ENCODE measurements at places on chromosomes 3 and 15.

DNA sequence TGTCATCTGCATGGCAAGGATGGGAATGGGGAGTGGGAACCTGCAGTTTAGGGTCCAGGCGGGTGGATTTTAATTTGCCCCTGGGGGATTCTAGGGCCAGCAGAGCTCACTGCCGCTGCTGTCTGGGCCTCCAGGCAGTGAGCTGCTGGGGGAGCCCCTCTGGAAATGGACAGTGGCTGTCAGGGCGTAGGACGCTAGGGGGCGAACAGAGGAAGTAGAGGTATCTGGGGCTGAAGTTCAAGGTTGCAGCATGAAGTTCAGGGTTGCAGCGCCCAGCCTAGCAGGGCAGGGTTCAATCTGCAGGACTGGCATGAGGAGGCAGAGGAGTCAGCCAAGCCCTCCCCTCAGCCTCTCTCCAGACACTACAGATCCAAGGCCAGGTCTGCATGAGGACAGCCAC is 49.5 kb downstream of the APBA2 start:
- peak; percentile 36 for DNase-seq

DNA sequence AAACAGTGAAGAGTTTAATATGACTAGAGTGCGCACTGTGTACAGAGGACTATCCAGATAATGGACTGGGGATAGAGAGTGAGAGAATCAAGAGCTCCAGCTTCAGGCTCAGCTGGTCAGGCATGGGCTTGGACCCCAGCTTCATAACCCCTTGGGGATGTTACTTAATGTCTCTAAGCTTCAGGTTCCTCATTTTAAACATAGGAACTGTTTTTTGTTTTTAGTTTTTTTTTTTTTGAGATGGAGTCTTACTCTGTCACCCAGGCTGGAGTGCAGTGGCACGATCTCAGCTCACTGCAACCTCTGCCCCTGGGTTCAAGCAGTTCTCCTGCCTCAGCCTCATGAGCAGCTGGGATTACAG is 9.9 kb upstream of the BRPF1 start:
- no peak for DNase-seq

GRCh38 chr3:9135526-9135925 is 113.9 kb downstream of the SRGAP3 start:
- no peak for DNase-seq

DNA sequence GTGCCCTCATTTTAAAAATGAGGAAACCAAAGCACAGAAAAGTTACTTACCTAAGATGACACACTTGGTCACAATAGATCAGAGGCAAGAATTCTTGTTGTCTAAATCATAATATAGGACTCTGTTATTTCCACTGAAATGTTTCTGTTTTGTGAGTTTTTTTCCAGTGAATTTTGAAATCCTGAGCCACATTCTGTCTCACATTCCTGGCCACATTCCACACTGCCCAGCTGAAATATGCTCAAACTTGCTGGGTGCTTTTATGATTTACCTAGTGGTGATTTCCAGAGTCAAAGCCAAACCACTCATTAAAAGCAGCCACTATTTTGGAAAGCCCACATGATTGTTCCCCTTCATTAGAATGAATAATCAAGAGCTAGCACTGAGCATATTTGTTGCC is 82.3 kb upstream of the NPHP3 start:
- DNase-seq: no peak

DNA sequence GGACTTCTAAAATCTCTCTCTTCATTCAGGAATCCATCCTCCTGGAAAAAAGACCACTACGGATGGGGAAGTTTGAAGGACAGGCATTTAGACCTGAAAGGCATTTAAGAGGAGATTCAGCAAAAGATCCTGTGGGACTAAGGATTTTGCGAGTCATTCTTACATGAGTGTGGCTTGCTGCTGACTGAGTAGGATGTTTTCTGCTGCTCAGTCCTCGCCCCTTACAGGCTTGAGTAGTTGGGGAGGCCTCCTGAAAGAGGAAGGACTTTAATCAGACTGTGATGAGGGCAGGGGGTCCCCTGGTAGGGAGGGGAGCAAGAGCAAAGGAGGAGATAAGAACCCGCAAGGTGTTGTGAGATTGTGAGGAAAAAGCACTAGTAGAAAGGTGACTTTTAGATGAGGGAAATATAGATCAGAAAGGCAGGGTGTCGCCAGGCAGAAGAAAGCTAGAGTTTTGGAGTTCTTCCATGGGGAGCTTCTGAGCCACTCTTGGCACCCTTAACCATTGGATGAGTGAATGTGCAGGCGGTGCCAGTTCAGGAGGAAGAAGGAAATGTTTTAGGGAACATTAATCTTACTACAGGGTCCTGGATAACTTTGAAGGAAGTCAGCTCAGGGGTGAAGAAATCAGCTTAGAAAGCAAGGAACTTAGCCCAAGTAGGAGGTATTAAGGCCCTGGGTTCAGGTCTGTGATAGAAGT is 171.1 kb downstream of the RORA start:
- no peak for DNase-seq

- DNase-seq: no peak
These were observed 185.2 kb downstream of the CPNE4 start for GRCh38 chr3:131849616-131850015.

- no peak for DNase-seq
These were observed 106.8 kb downstream of the WNT7A start for GRCh38 chr3:13772885-13773745.

- no peak for DNase-seq
These were observed 48.8 kb downstream of the CD86 start for GRCh38 chr3:122103821-122104514.

DNA sequence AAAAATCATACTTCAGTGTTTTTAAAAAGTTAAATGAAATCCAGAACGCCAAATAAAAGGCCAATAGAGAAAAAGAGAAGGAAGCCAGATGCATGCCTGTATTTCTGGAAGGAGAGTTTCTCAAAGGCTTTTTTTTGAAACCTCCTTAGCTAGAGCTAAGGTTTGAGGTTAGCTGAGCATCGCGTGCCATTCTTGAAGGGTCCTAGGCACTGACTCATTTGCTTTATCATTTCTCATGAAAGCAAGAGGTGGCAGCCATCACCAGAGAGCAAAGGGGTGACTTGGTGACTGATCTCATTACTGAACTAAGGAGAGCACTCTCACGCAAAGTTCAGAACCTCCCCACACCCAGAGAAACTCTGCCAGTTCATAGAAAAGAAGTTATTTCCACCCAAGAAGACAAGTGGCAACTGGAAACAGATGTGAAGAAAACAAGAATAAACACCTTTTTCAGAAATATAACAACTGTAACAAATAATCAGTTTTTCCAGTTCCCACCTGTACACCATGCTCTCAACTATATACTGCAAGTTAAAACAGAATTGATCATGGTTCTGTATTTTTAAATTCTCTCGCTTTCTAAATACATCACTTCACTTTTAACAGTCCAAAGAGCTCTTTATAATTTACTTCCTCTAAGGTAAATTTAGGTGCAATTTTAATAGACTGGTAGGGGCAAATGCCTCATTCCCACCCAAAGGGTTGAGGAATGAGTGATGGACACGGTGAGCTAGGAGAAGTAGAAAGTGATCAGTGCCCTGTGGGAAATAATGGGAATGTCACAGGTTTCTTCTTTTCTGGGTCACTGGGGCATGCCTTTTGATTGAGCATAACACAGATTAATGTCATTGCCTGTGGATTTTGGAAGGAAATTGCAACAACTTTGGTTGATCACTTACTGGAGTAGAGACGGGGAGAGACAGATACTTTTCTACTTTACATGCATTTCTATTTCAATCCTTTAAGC is 24.7 kb downstream of the GPR15 start:
- DNase-seq: peak; percentile 58
